Activated CD8-positive, alpha-beta memory T cell treated with anti-CD3 and anti-CD28 coated beads for 4 hours (primary cell): ENCODE measurements at places on chromosomes 5 and 9.
A peak's percentile ranks its signal among the peaks of the same experiment; 100 is the strongest.

- DNase-seq = no peak
These were observed 118.4 kb downstream of the OXCT1 start for GRCh38 chr5:41751867-41752266.

- DNase-seq = no peak
These were observed 15.6 kb downstream of the NIM1K start for GRCh38 chr5:43207601-43208000.

DNA sequence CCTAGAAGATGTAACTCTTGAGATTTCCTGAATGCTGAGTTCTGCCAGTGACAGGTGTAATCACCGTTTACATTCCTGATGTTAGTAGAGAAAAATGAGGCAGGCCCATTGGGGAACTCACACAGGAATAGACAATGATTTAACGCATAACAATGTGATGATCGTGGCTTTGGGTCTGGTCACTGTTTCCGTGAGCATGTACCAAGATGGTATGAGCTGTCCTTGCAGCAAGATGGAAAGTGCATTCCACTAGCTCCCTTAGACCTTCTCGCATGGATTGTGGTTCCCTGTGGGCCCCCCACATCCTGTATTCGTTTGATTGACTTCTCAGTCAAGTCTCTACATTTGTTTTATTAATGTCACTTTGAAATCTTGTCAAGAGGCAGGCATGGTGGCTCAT, 124.0 kb upstream of the DAP start:
- DNase-seq = no peak

GRCh38 chr5:31641575-31641974, 2.6 kb downstream of the PDZD2 start:
- no peak for DNase-seq

DNA sequence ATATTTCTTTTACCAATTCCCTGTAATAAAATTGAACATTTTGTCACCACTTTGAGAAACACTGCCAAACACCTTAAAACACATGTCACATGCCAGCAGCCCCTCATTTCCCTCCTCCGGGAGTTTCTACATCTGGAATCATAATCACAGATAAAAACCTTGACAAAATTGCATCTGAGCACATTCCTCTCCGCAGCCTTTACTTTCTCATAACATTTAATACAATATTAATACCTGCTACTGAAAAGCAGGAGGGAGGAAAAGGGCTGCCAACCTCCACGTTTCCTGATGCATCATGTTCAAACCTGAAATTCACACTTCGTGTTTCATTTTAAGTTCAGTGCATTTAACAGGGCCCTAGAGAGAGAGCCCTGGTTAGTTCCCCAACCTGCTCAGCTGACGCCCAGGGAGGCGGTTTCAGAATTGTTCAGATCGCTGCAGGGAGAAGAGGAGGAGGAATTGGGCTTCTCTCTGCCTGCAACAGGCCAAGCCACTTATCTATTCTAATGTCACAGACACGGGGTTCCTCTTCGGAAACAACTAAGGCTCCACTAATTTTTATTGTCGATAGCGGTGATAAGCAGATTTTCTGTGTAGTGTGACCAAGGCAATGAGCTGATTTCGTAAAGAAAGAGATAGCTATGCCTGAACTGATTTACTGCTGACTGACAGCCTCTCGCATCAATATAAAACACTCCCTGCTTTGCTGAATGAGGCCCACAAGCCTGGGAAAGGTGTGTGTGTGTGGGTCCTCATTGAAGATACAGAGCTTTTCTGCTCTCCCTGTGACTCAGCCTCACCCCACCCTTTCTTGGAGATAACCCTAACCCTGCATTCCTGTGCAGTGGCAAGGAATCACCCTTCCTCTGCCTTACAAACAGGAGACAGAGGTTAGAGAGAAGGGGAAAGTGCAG, 4.9 kb upstream of the LHX2 start:
- DNase-seq = no peak

- DNase-seq = no peak
These were observed 148.2 kb downstream of the EMB start for GRCh38 chr5:50292735-50293394.

- DNase-seq = no peak
These were observed 46.6 kb downstream of the PPIP5K2 start for GRCh38 chr5:103166706-103167105.

- peak; percentile 13 for DNase-seq
These were observed at the start of gene F2RL1 for GRCh38 chr5:76818844-76819831. Gene F2RL1, plus strand, starts transcription at chr5:76819030. Its CDS starts 153 bp downstream, at chr5:76819183.

- no peak for DNase-seq
These were observed 14.9 kb downstream of the SLC26A2 start for GRCh38 chr5:149975409-149975808.

DNA sequence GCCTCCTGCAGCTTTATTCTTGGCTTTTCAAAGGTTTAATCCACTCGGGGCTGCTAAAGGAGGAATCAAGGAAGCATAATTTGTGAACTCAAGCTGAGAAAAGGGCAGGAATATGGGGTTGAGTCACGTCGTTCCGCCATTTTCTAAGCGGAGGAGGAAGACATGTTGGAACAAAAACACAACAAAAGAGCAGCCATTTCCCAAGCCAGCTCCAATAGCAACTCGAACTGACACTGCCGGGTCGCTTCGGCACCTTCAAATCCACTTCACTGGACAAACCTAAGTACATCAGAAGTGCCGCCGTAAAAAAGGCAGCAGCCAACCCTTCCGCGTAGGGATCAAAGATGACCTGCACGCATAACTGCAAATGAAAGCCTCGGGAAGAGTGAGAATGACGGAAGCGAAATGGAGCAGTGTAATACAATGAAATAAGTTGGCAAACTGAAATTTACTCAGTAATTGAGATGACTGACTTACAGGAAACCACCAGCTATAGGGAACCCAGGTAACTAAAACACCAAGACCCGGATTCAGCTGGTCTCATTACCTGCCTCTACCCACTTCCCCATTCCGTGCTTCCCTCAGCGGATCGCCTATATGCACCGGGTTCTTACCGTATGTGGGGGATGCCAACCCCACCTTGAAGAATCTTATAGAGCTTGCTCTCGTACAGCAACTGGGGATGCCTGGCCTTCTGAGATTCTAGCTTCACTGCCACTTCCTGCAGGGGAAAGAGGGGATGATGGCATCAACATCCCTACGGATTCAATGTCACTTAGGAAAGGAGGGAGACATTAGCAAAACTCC, 1.6 kb downstream of the CSNK1A1 start:
- DNase-seq = no peak

- no peak for DNase-seq
These were observed 268.9 kb downstream of the ZNF608 start for GRCh38 chr5:124477577-124477976.

DNA sequence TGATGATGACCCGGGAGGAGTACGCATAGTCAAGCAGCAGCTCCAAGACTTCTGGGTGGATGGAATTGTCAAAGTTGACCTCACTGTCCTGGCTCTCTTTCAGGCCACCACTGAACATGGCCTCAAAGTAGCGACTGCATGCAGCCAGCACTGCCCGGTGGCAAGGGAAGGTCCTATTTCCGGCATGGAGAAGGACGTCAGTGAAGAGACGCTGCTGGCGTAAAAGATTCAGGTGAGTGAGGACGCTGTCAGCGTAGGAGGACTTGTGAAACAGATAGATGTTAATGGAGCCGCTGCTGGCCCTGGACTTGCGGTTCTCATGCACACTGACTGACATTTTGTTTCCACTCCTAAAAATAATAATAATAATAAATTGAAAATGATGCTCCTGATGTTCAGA, 4.4 kb downstream of the ENC1 start:
- DNase-seq = no peak

DNA sequence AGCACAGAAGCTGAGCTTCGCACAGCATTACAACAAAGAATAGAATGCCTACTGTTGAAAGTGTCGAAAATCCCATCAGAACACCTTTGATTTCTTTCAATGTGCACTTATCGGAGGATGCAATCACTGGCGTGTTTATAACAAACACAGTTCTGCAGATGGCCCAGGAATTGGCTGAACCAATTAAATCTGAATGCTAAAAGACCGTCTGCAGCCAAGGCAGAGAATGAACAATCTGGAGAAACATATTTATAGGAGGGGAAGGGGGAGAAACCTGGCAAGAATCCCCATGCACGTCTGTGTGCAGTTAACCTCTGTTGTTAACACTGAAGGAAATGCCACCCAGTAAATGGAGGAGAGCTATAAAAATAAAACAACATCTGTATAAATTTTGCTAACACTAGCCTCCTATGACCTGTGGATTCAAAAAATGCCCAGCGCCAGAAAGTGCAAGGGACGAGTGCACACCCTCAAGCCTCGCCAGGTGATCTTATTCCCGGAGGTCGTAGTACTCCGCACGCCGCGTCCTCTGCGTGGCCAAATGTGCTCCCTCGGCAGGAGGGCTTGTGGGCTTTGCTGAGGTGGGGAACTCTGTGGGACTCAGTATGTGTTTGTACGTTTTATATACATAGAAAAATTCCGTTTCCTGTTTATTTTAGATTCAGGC, 56.8 kb downstream of the PTCH1 start:
- no peak for DNase-seq

- peak; percentile 42 for DNase-seq
These were observed 15.8 kb downstream of the EXOC3 start for GRCh38 chr5:458547-459353.

DNA sequence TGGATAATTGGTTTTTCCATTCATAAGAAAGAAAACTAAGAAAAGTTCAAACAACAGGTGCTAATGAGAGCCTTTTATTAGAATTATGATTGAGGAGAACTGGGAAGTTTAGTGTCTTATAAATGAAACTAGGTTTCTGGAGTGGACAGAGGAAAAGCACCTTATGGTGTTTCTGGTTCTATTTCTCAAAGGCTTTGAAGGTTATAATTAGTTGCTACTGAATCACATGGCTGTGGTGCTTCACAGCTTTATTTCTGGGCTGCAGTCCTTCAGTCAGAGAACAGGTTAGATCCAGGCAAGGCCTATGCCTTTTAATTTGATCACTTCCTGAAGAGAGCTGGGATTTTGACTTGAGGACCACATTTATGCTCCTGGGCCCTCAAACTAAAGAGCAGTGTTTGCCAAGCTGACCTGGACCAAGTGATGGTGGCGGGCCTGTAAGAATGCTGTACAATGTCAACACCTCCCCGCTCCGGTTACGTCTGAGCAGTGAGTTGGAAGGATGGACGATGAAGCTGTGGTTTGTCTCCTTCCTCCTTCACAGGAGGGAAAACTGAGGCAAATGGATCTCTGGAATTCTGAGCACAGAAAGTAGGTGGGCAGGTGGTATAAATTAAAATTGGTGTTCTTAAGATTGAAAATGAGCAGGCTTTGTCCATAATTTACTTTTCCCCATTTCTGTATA, 56.0 kb downstream of the ZNF462 start:
- no peak for DNase-seq
